ENCODE measurements at places on chromosomes 3 and 15.

- DNase-seq, result no peak
Measured at GRCh38 chr15:62997441-62997840, 45.1 kb upstream of the TPM1 start.

DNA sequence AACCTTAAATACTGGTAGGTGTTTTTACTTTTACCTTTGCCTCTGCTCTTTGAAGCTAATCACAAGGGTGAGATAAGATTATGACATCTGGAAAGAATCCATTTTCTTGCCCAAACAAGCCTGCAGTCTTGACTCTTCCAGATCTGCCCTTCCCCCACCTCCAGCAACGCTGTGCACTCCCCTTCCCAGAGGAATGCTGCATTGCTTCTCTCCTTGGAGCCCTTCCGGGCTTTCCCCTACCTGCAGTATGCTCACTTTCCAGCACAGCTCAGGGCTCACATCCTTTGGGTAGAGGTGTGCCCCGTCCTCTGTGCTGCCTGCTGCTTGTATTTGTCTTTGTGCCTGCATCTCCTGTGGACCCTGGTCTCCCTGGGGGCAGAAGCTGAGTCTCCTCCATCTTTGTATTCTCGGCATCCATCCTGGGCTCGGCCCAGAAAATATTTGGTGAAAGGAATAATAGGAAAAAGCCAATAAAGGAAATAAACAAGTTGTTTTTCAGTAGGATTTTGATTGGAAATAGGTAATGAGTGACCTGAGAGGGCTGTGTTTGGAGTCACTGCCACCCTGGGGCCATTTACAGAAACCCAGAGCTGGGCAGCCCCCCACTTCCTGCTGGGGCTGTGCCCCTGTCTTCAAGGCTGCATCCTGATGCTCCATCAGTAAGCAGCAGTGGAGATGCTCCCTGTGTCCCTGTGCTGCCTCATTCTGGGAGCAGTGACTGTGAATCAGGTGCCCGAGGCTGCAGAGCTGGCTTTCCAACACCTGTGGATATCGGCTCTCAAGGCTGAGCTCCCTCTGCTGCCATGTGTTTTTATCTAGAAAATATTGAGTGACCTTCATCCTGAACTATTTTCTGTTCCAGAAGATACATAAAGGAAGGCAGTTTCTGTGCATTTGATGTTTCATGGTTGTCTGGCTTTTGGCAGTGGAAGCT lies 117.5 kb downstream of the EEFSEC start:
- DNase-seq, result no peak

GRCh38 chr3:101279162-101279561 lies 41.2 kb downstream of the IMPG2 start:
- peak; percentile 11 for DNase-seq

GRCh38 chr3:43855674-43856299 lies 165.0 kb downstream of the ABHD5 start:
- peak; percentile 57 for DNase-seq

- peak; percentile 39 for DNase-seq
Measured at GRCh38 chr3:152071924-152072323, 196.8 kb upstream of the MBNL1 start.

GRCh38 chr3:4577721-4578120 lies 84.6 kb downstream of the ITPR1 start:
- DNase-seq, result no peak

DNA sequence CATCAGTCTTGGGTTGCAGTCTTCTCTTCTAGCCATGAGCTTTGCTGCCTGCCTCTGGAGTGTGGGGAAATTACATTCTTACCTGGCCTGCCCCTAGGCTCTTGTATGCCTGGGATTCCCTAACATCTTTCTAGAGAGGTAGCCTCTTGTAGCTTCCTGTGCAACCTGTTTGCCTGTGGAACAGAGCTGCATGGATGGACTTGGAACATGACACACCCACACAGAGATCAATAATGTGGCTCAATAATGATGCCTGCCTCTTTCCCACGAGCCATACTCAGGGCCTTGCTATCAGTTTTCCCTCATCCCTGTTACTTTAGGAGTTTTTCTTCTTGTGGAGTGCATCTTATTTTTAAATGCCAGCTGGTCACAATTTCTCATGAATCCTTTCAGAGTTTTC lies 11.4 kb downstream of the CHCHD6 start:
- DNase-seq, result no peak

- DNase-seq, result no peak
Measured at GRCh38 chr15:72195101-72195511, 2.5 kb downstream of the GRAMD2A start.

- peak; percentile 5 for DNase-seq
Measured at GRCh38 chr3:69999140-70000027, at the start of gene SAMMSON. Gene SAMMSON, plus strand, starts transcription at chr3:69999733.

DNA sequence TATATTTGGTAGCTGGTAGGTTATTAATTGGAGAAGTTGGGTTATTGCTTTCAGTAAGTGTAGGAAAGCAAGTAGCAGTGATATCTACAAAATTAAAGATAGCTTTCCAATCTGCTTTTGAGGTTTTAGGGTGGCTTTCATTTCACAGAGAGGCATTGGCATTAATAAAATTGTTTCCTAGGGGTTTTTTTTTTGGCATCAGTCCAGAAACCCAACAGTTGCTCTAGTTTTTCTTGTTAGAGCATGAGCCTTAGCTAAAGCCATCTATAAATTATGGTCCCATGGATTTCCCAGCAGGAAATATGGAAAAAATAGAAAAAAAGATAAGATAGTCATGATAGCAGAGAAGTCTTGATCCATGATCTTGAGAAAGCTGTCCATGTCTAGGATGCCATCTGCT lies 3.0 kb upstream of the B4GALT4 start:
- no peak for DNase-seq

- DNase-seq, result no peak
Measured at GRCh38 chr15:35907511-35907910, 361.5 kb upstream of the DPH6 start.

DNA sequence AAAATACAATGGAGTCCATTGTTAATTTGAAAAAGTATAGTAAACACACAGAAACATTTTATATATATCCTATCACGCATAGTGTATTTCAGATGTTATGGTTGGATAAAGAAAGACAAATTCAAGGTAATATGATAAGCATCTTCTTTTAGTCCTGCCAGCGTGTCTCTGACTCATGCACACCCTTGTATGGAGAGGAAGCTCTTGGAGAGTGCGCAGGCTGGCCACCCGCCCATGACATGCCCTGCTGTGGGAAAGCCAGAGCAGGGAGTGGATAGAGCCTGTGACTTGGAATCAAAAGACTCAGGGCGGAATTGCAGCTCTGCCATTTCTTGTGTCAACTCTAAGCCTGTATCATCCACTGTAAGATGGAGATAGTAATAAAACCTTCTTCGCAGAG lies 23.0 kb upstream of the COPG1 start:
- peak; percentile 62 for DNase-seq

DNA sequence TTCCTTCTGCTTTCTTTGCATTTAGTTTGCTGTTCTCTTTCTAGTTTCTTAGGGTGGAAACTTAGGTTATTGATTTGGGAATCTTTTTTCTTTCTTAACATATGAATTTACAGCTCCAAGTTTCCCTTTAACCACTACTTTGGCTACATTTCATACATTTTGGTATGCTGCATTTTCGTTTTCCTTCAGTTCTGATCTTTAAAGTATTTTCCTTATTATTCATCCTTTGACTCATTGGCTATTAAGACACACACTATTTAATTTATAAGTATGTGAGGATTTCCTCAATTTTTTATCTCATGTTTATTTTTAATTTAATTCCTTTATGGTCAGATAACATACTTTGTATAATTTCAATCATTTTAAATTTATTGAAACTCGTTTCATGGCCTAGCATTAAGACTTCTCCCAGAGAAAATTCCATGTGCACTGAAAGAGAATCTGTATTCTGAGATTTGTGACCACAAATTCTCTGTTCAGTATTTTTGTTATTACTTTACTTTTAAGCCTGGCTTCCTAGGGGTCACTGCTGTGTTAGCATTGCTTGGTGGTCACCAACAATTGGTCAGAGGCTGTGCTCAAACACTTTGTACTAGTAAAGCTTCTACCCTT lies 87.7 kb downstream of the CFAP20DC start:
- no peak for DNase-seq

- DNase-seq, result no peak
Measured at GRCh38 chr15:76932135-76932966, 802 bp downstream of the RCN2 start.

DNA sequence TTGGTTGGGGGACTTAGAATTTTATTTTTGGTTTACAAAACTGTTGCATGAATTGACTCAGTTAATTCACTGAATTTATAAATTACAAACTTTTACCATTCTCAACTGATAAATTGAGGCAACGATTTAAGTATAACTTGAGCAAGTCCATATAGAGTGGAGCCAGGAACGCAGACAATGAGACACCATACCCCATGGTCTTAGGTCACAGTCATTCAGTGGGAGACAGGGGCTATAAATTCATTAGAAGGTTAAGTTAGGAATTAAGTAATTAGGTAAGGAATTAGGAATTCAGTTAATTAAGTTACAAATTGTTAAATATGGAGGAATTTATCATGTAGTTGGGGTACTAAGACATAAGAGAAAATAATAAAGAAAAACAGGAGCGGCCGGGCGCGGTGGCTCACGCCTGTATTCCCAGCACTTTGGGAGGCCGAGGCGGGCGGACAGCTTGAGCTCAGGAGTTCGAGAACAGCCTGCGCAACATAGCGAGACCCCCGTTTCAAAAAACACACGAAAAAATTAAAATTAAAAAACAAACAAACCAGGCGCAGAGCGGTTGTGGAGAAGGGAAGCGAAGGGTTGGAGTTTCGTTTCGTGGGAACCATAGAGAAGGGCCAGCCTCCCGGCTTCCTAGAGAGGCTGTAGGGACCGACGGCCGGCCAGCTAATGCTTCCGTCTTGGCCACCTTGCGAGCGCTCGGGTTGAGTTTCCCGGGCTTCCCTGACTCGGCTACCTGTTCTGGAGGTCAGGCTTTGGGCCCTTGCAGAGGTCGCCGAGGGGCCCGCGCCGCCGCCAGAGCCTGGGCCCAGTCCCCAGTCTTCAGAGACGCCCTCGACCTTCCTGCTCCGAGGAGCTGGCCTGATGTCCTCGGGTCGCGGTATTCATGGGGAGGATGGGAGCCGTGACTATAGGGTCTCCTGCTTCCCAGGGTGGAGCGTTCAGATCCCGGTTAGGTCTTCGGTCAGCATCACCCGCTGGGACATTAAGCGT lies at the start of gene ZNF619:
Gene ZNF619, plus strand, starts transcription at position 645 of the 993 bp plus-strand sequence. CDS start 858 bp downstream, outside the sequence.
- peak; percentile 84 for DNase-seq

DNA sequence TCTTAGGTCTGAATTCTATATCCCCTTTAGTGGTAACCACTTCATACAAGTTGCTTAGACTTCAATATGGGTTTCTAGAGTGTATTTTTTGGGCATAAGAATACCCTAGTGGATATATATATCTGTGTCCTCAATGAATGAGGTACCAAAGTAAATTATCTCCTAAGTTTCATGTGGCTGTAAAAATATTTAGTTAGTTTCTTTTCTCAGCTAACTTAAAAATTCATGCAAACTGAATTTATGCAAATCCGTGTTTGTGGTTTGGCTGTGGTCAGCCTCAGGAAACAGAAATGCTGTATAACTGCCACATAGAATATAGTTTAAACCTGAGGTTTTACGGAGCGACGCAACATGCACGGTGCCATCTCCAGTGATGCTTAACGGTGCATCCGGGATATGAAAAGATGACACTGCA lies 80.3 kb downstream of the PEX5L start:
- no peak for DNase-seq

- no peak for DNase-seq
Measured at GRCh38 chr3:4828279-4829030, 150.8 kb upstream of the BHLHE40 start.

- DNase-seq, result no peak
Measured at GRCh38 chr3:69542089-69542804, 156.4 kb upstream of the FRMD4B start.

DNA sequence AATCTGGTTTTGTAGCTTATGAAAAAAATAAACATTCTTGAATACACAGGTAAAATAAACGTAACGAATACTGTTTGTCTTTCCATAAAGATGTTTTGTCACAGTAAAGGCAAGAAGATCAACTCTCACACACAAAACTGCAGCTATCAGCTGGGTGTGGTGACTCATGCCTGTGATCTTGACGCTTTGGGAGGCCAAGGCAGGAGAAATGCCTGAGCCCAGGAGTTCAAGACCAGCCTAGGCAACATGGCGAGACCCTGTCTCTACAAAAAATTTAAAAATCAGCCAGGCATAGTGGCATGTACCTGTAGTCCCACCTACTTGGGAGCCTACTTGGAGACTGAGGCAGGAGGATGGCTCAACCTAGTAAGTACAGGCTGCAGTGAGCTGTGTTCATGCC lies 39.6 kb downstream of the CBLB start:
- DNase-seq, result no peak

DNA sequence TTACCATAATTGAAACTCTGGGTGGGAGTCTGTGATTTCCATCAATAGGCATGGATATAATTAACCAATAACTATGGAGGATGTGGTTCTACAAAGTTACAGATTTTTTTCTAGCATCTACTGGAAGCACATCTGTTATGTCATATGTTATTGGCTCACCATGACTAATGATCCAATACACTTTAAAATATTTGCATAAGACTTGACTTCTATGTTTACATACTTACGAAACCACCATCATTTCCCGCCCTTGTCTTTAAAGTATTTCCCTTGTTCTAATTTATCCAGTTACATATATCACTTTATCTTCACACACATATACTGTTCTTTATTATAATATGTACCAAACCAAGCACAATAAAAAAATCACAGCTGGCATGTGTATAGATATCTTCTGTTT lies 380.3 kb upstream of the CBLB start:
- DNase-seq, result peak; percentile 8

DNA sequence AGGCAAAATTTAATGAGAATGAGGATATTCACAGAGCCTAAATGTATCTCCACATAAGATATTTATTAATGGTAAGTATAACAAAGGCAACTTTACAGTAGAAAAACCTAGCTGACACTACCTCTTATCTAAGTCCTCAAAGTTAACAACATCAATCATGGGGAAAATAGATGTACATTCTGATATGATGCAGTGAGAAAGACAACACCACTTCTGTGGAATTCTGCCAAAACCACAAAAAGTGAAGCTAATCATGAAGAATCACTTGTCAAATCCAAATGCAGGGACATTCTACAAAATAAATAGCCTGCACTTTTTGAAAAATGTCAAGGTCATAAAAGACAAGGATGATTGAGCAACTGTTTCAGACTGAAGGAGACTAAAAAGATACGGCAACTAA lies 27.5 kb upstream of the EOMES start:
- no peak for DNase-seq

GRCh38 chr15:48814286-48814685 lies 3.4 kb upstream of the CEP152 start:
- no peak for DNase-seq
